ENCODE measurements at places on chromosomes 2 and 18.

DNA sequence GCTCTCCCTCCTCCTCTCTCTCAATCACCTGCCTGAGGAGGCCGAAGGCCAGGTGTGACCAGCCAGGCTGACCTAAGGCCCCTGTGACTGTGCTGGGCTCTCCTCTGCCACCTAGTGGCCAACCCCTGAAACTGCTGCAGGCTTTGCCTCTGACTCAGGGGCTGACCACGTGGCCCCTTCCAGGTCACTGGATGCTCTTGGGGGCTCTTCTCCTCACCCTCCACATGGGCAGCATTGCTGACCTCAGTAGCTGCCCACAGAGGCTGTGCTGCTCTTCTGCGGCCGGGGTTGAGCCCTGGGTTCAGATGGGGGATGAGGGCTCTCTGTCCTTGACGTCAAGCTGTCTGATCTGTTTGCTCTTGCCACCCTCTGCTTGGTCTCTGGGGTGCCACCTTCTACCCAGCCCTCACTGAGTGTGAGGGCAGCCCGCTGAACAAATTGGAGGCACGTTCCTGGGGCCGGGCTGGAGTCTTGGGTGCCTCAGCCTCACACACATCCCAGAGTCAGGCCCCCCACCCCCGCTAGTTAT is 122.7 kb downstream of the TWIST2 start:
- DNase-seq: no peak

DNA sequence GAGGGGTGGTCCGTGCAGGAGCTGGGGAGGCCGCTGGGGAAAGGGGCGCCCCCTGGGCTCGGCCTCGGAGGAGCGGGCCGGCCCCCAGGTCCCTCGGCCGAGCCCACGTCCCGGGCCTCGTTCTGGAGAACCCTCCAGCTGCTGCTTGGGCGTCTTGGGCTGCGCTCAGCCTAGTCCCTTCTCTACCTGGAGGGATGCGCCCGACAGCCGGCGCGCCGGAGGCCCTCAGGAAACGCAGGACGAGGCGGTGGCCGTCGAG is 293 bp upstream of the D2HGDH start:
- no peak for DNase-seq

- DNase-seq: no peak
Observed at GRCh38 chr18:25351280-25351775, 638 bp downstream of the ZNF521 start.

- DNase-seq: no peak
Observed at GRCh38 chr2:23375448-23375847, 9.5 kb upstream of the KLHL29 start.

DNA sequence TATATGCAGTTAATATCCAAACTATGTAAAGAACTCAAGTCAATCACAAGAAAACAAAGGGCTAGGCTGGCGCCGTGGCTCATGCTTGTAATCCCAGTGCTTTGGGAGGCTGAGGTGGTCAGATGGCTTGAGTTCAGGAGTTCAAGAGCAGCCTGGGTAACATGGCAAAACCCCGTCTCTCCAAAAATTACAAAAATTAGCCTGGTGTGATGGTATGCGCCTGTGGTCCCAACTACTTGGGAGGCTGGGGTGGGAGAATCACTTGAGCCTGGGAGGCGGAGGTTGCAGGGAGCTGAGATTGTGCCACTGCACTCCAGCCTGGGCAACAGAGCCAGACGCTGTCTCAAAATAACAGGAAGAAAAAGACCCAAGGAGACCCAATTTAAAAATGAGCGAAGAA is 91.9 kb upstream of the ALKAL2 start:
- DNase-seq: no peak

DNA sequence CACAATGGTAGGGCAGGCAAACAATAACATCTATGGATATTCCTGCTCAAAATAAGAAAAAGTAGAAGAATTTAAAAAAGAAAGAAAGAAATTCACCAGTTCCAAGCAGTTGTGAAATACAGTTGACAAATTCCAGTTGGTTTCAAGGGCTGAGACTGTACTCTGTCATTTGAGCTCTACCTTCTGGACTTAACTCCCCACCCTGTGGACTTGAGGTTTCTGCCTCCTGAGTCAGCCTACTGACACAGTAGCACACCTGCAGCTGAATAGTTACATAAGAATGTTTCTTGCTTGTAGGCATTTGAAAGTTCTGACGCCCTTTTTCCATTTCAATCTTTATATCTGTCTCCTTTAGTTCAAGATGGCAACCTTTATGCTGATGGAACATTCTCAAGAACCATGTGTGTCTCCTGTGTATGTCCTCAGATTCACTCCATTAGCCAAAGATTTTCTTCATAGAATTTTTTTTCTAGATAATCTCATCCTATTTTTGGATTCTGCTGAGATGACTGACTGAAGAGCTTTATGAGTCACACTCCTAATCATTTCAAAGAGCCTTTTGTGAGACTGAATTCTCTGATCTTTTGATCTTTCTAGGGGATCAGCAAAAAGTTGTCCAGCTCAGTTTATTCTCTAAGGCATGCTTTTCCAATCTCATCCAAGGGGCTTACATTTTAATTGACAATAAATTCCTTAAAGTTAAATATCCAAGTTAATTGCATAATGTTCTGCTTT is 19.1 kb downstream of the NETO1 start:
- DNase-seq: no peak

- no peak for DNase-seq
Observed at GRCh38 chr2:157466764-157467163, 22.9 kb upstream of the CYTIP start.
